ENCODE measurements at places on chromosomes 7 and 10.

GRCh38 chr10:60293581-60294175, 96.0 kb downstream of the ANK3 start:
- DNase-seq: no peak

DNA sequence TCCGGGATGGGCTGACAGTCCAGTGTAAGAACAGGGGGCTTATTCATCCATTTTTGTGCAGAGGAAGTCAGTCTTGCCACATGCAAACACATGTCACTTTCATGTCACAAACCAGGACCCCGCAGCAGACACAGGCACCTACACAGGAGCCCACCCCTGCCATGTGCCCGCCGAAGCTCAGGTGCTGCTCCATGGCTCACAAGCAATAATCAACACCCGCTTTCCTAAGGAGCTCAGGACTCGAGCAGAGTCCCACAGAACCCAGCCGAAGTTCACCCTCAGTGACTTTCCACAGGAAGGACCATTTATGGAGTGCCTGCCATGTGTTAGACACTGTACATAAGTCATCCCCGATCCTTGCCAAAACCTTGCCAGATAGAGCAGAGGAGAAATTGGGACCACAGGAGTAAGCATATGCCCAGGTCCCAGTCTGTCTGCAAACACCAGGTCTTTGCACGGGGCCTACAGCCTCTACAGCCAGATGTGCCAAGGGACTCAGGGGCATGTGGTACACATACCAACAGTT, 99.4 kb downstream of the EBF3 start:
- DNase-seq: no peak

DNA sequence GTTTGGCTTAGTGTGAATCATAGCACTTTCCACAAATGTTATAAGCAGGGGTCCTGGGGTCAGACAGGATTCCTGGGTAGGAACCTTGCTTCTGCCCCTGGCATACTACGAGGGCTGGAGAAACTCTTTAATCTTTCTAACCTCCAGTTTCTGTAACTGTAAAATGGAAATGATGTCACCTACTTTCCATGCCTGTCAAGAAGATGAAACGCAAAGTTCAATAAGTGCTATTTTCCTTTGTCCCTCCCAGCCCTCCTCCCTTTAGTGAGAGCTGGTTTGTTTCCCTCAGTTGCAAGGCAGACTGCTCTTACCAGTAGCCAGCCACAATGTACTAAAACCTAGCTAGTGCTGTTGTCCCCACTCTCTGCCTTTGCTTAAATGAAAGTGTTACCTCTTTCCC, 117.1 kb upstream of the HPS1 start:
- DNase-seq: no peak

- DNase-seq: no peak
These were observed 69.3 kb downstream of the GFRA1 start for GRCh38 chr10:116203661-116204060.

GRCh38 chr10:33510206-33510605, 175.7 kb upstream of the NRP1 start:
- no peak for DNase-seq

DNA sequence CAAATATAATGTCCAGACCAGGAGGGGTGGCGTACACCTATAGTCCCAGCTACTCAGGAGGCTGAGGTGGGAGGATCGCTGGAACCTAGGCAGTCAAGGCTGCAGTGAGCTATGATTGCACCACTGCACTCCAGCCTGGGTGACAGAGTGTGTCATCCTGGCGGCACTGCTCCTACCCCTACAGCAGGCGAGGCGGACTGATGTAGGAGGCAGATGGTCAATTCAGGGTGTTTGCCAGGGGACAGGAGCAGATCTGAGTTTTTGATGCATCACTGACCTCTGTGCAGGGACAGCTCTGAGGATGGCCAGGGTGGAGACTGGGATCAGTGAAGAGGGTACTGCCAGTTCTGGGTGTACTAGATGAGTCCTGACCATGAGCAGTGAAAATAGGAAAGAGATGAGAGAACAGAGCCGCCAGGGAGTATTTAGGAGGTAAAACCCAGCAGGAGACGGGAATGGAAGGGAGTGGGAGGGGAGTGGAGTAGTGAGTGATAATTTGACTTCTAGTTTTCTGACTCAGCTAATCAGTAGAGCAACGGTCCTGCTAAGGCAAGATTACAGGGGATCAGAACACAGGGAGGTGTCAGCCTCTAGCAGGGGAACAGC, 75.3 kb downstream of the HIP1 start:
- no peak for DNase-seq

- no peak for DNase-seq
These were observed 535 bp upstream of the EPC1 start for GRCh38 chr10:32347363-32348022.

- DNase-seq: no peak
These were observed 270.5 kb upstream of the PODXL start for GRCh38 chr7:131826960-131827359.

DNA sequence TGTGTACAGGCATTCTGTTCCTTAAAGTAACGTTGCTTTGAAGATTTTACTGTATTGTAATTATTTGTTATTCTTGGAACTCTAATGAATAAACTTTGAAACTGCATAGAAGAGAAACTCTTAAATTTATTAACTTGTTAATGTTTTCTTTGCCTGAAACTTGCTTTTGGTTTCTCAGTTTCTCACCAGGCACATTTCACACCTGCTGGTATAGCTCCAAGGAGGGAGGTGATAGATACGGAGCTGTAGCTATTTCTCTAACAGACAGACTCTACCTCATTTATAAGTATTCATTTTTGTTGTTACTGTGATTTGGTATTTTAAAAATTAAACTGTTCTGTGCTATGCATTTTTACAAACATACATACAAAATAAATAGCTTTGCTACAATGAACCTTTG, 32.7 kb downstream of the R3HCC1L start:
- no peak for DNase-seq

GRCh38 chr7:94701555-94701973, 45.6 kb upstream of the SGCE start:
- no peak for DNase-seq

DNA sequence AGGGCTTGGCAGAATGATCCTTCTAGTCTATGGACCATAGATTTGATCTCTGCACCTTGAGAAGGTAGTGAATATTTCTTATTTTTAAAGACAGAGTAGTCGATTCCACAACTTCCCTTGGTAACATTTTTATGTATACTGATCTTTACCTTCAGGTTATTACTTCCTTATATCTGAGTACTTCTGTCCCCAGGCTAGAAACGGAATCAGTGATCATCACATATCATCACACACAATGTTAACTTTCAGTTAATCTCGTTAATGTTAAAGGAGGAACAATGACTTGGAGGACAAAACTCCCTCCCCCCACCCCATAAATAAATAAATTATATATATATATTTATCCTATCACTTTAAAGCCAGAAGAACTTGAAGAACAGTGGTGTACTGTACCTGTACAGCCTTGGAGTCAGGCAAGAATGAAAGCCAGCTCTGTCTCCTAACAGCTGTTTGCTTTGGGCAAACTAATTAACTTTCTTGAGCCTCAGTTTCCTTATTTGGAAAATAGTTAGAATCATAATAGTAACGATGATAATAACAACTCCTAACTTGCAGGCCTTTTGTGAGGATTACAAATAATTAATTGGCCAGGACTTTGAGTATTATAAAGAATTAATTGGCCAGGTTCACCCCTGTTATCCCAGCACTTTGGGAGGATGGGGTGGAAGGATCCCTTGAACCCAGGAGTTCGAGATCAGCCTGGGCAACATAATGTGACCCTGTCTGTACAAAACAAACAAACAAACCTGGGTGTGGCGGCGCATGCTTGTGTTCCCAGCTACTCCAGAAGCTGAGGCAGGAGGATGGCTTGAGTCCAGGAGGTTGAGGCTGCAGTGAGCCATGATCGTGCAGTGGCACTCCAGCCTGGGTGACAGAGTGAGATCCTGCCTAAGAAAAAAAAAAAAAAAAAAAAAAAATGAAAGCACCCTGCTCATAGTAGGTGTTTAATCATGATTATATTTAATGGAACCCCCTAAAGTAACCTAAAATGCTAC, 63.5 kb downstream of the SAMD9 start:
- no peak for DNase-seq

- no peak for DNase-seq
These were observed 14.8 kb downstream of the OGDH start for GRCh38 chr7:44621034-44621749.

DNA sequence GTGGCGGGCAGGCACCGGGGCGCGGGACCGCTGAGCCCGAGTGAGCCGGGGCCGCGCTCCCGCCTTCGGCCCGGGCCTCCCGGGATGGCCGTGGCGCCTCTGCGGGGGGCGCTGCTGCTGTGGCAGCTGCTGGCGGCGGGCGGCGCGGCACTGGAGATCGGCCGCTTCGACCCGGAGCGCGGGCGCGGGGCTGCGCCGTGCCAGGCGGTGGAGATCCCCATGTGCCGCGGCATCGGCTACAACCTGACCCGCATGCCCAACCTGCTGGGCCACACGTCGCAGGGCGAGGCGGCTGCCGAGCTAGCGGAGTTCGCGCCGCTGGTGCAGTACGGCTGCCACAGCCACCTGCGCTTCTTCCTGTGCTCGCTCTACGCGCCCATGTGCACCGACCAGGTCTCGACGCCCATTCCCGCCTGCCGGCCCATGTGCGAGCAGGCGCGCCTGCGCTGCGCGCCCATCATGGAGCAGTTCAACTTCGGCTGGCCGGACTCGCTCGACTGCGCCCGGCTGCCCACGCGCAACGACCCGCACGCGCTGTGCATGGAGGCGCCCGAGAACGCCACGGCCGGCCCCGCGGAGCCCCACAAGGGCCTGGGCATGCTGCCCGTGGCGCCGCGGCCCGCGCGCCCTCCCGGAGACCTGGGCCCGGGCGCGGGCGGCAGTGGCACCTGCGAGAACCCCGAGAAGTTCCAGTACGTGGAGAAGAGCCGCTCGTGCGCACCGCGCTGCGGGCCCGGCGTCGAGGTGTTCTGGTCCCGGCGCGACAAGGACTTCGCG, 534 bp downstream of the FZD9 start:
- no peak for DNase-seq

DNA sequence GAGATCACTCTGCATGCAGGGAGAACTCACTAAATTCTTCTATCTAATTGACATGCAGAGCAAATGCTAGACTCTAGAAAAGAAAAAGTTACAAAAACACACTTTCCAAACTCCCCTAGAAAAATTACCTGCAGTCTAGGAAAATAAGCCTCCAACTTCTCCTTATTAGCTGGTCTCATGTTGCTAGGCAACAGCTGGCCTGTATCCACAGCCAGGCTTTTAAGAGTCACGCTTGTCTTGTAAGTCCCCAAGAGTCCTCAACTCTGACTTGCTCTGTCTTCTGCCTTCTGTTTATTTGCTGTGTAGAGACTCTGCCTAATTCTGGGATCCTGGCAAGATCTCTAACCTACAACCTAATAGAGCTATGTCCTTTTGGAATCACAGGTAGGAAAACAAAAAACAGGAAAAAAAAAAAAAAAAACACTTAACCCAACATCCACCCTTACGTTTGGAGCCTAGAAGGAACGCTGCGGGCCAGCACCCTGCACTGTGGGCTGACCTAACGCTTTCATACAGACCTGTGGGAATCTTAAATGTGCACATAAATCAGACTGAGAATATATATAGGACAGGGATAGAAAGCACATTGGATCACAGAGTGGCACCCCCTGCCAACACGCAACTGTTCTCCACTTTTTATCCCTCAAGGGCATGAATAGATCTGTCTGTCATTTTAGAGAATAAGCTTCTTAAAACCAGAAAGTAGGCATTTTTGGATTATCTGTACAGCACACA, 117.0 kb upstream of the PTPRZ1 start:
- DNase-seq: no peak

- no peak for DNase-seq
These were observed 14.3 kb downstream of the MAT1A start for GRCh38 chr10:80275135-80275498.

GRCh38 chr10:17100586-17100985, 29.0 kb downstream of the CUBN start:
- DNase-seq: no peak

- no peak for DNase-seq
These were observed 625.5 kb upstream of the GALNT17 start for GRCh38 chr7:70506434-70506833.

DNA sequence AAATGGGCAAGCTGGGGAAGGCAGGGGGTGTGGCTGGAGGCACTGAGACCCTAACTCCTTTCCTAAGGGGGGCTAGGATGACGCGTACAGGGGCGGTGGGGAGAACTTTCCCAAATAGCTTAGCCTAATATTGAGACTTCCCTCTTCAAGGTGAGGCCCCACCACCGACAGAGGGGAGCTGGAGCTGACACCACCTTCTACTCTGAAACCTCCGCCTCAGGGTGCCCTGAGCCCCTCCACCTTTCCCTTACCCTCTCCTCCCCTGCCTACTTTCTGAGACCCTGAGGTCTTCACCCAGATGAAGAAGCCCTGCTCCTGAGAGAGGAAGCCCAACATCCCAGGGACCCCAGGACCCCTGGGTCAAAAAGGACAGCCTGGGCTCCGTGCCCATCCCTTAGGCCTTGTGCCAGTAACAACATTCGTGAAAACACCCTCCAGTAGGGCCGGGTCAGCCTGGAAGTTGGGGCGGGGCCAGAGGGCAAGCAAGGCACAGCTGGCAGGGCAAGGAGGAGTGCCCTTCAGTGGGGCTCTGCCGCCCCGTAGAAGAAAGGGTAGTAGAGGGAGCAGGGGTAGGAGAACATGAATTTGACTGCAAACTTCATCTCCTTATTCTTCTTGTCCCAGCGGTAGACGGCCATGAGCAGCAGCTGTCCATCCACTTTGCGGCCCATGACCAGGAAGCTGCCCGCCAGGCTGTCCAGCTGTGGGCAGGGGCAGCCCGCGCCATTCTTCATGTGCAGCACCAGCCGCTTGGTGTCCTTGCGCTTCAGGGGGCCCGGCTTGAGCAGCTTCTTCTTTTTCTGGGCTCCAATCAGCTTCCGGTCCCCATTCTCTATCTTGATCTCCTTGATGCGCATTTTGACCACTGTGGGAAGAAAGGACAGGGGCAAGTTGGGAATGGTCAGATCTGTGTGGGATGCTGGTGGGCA, 4.5 kb downstream of the SFRP5 start:
- DNase-seq: no peak

DNA sequence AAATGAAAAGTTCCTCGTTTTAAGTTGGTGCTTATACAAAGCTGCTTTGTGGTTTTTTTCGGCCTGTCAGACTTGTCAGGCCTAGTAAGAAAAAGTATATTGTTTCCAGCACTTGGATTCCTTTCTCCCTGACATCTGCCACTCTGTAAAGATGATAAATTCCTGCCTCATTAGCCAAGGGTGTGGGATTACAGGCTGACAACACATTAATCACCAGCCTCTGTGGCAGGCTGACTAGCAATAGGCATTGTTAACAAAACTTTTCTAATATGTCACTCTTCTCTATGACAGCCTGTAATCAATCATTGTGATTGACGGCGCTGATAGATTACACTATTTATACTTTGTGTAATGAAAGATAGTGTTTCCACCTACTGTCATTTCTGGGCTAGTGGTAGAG, 682.5 kb downstream of the LRMDA start:
- no peak for DNase-seq

- no peak for DNase-seq
These were observed 57.4 kb upstream of the SVIL start for GRCh38 chr10:29692121-29692539.

- DNase-seq: no peak
These were observed 132.3 kb downstream of the ARHGAP22 start for GRCh38 chr10:48472501-48473069.

- no peak for DNase-seq
These were observed 220.0 kb downstream of the KIF20B start for GRCh38 chr10:89921403-89921802.

GRCh38 chr10:35448687-35449662, 112.7 kb downstream of the CCNY start:
- no peak for DNase-seq

- DNase-seq: no peak
These were observed 4.5 kb downstream of the ARID5B start for GRCh38 chr10:61905837-61906561.
